Thymus (tissue), 14 donors: ENCODE measurements at places on chromosomes 2 and 18. TPM values are rescaled to one million over a fixed set of nuclear protein-coding genes. Genes with fewer than 3 reads are reported as not detected.

KLHL29 gene
- 1.4 TPM for total RNA-seq

POTEC gene
- not detected for total RNA-seq

CCDC68 gene
- 0.52 TPM for total RNA-seq

EFEMP1 gene
- 4.0 TPM for total RNA-seq

SRD5A2 gene
- total RNA-seq: 0.28 TPM

PPP1R1C gene
- total RNA-seq: 35.9 TPM

TTC27 gene
- total RNA-seq: 17.8 TPM

FIGN gene
- 0.09 TPM for total RNA-seq

DUSP19 gene
- total RNA-seq: 2.8 TPM

GCA gene
- 38.9 TPM for total RNA-seq

STON1 gene
- 1.8 TPM for total RNA-seq

PROKR1 gene
- 0.05 TPM for total RNA-seq

RGPD4 gene
- 0.19 TPM for total RNA-seq

GRCh38 chr18:73153271-73153670 is 285.5 kb upstream of the NETO1 start:
- DNase-seq: no peak
- no peak overlapping the region for H3K4me3 ChIP-seq
- no peaks in the 10 kb centered on the region for H3K36me3 ChIP-seq

DNA sequence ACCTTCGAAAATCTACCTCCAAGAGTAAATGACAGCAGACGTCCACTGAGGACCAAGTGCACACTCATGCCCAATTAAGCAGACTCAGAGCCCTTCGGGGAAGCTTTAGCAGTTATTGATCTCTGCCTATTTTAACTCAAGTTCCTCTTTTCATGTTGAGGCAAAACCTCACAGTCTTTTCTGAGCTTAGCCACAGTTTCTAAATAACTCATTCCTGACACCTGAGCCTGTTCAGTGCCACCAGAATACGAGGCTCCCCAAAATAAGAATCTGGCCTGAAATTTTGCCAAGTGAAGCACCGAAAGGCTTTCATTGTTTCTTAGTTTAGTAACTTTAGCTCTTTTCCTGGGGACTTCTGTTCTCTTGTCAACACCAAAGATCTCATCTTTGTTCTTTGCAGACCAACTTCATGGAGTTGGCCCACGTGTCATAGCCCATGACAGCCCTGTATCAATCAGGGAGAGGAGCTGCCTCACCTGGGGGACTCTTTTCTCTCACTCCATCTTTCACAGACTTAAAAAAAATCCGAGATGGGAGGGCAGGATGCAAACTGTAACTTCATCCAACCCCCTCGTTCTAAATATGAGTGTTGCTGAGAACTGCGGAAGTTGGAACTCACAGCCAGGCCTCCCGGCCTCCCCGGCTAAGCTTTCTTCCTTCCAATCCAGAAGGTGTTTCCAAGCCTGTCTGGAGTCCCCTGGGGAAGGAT is 22.2 kb downstream of the INPP5D start:
- DNase-seq: no peak
- H3K27me3 ChIP-seq: no peaks in the 10 kb centered on the region
- peaks cover 13% of the 10 kb centered on the region for H3K36me3 ChIP-seq
- peaks cover 59% of the 10 kb centered on the region for H3K4me1 ChIP-seq
- no peak overlapping the region for H3K4me3 ChIP-seq

GRCh38 chr2:94956797-94957391 is 68.6 kb upstream of the MAL start:
- no peak overlapping the region for H3K27ac ChIP-seq
- no peaks in the 10 kb centered on the region for H3K27me3 ChIP-seq
- peak; percentile 15 for DNase-seq
- H3K36me3 ChIP-seq: no peaks in the 10 kb centered on the region

- no peaks in the 10 kb centered on the region for H3K27me3 ChIP-seq
- no peak for DNase-seq
- no peaks in the 10 kb centered on the region for H3K36me3 ChIP-seq
- H3K4me1 ChIP-seq: no peaks in the 10 kb centered on the region
- H3K4me3 ChIP-seq: no peak overlapping the region
Observed at GRCh38 chr2:147630585-147630984, 214.2 kb upstream of the ACVR2A start.

- H3K4me1 ChIP-seq: peaks cover 14% of the 10 kb centered on the region
- H3K27me3 ChIP-seq: no peaks in the 10 kb centered on the region
- no peaks in the 10 kb centered on the region for H3K36me3 ChIP-seq
- no peak overlapping the region for H3K4me3 ChIP-seq
Observed at GRCh38 chr18:35415511-35416073, 38.5 kb upstream of the ZNF396 start.

- no peaks in the 10 kb centered on the region for H3K4me1 ChIP-seq
- no peak overlapping the region for H3K4me3 ChIP-seq
- no peaks in the 10 kb centered on the region for H3K36me3 ChIP-seq
- no peaks in the 10 kb centered on the region for H3K27me3 ChIP-seq
- DNase-seq: no peak
Observed at GRCh38 chr18:7303316-7304060, 72.6 kb downstream of the LRRC30 start.

DNA sequence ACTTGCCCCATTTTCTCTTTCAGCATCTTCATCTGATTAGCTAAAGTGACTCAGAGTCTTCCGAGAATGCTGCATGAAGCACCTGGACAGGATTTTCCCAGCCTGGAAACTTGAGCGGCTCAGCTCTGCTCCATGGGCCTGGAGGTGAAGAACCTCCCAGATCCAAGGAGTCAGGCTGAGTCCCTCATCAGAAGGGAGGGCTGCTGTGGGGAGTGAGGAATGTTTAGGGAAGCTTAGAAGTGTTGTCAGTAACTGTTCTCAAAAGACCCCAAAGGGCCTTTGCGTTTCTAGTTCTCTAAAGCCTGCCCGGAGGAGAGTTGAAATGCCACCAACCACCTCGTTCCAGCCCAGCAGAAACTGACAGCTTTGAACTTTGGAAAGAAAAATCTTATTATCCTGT is 157.1 kb downstream of the CLIP4 start:
- H3K27ac ChIP-seq: no peak overlapping the region
- no peaks in the 10 kb centered on the region for H3K4me1 ChIP-seq
- no peak for DNase-seq

DNA sequence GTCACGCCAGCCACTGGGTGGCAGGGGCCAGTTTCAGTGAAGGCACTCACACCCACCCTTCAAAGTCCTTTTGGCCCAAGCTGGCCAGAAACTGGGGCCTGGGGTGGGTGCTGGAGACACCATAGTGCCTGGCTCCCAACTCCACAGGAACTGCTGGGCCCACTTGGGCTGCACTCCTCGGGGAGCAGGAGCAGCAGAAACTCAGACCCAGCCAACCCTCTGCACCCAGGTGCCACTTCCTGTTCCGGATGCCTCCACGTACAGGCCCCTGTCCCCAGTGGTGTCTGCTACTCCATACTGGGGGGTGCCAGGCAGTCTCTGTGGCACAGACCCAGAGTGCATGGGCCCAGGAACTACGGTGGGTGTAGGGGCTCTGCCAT is 42.5 kb upstream of the ZNF519 start:
- H3K4me1 ChIP-seq: no peaks in the 10 kb centered on the region
- no peak for DNase-seq
- no peak overlapping the region for H3K4me3 ChIP-seq
- no peak overlapping the region for H3K27ac ChIP-seq
- H3K27me3 ChIP-seq: no peaks in the 10 kb centered on the region
- H3K36me3 ChIP-seq: no peaks in the 10 kb centered on the region

DNA sequence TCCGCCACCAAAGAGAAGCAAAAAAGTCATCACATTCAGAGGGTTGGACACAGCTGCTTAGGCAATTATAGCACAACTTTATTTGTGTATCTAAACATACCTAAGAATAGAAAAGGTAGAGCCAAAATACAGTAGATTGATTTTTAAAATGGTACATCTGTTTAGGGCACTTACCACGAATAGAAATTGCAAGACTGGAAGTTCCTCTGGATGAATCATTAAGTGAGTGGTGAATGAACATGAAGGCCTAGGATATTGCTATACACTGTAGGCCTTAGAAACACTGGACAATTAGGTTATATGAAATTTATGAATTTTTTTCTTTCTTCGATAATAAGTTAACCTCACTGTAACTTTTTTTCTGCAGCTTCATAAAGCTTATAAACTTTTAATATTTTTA is 687.0 kb downstream of the BCL11A start:
- no peak for DNase-seq
- H3K4me1 ChIP-seq: peaks cover 8% of the 10 kb centered on the region
- no peaks in the 10 kb centered on the region for H3K27me3 ChIP-seq
- no peak overlapping the region for H3K27ac ChIP-seq
- peaks cover 4% of the 10 kb centered on the region for H3K36me3 ChIP-seq

DNA sequence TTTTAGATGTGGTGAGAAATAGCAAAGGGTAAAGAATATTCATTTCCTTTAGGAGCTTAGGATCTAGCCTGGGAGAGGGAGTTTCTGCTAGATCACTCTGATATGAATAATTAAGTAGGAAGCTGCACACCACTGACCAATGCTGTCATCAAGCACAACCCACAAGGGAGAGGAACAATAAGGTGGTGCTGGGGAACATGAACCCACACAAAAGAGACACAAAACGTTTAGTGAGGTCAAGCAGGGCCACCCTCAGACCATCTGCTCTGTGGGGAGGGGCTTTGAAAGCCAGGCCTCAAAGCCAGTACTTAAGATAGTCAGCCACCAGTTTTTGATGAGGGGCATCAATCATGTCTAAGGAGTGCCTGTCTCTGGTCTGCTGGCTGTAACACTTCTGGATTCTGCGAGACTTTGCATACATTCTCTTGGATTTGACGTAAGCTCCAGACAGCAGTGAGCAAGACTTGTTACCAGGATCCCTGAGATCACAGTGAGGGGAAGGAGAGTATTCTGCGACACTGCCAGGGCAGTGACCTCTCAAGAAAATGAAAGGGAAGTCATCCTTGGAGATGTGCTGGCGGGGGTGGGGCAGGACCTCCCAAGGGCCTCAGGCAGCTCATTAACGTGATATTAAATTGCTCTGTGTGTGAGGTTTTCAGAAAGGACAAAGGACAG is 127.0 kb downstream of the CCBE1 start:
- no peak overlapping the region for H3K27ac ChIP-seq
- no peak for DNase-seq
- H3K36me3 ChIP-seq: no peaks in the 10 kb centered on the region

GRCh38 chr2:189940913-189941312 is 121.6 kb downstream of the MSTN start:
- no peak for DNase-seq
- no peak overlapping the region for H3K27ac ChIP-seq
- no peaks in the 10 kb centered on the region for H3K27me3 ChIP-seq
- H3K4me1 ChIP-seq: no peaks in the 10 kb centered on the region

- no peak overlapping the region for H3K4me3 ChIP-seq
- DNase-seq: no peak
Observed at GRCh38 chr2:38060236-38061018, 15.5 kb downstream of the CYP1B1 start.

GRCh38 chr18:50231621-50232020 is 34.7 kb downstream of the CFAP53 start:
- H3K4me1 ChIP-seq: no peaks in the 10 kb centered on the region
- peaks cover 4% of the 10 kb centered on the region for H3K27me3 ChIP-seq
- H3K27ac ChIP-seq: no peak overlapping the region
- H3K36me3 ChIP-seq: no peaks in the 10 kb centered on the region

- no peak overlapping the region for H3K27ac ChIP-seq
- H3K4me3 ChIP-seq: no peak overlapping the region
- H3K27me3 ChIP-seq: no peaks in the 10 kb centered on the region
- no peaks in the 10 kb centered on the region for H3K36me3 ChIP-seq
Observed at GRCh38 chr2:196702641-196703040, 63.1 kb downstream of the CCDC150 start.

DNA sequence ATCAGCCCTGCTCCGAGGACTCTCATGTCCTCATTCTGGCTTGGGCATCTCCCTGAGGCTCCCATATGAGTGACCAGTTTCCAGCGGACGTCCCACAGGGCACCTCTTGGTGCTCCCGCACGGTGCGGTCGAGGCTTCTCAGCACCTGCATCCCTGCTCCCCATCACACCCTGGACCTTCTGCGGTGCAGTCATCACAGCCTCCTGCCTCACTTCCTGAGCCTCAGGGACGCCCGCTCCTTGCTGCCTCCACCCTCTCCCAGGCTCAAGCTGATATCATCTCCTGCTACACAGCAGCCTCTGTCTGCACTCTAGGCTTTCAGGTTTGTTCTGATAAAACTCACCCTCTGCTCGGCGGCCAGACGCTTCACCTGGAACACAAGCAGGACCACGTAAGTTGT is 185.0 kb downstream of the TMEM18 start:
- H3K4me1 ChIP-seq: no peaks in the 10 kb centered on the region
- H3K27ac ChIP-seq: no peak overlapping the region
- no peaks in the 10 kb centered on the region for H3K27me3 ChIP-seq
- no peaks in the 10 kb centered on the region for H3K36me3 ChIP-seq

- no peaks in the 10 kb centered on the region for H3K36me3 ChIP-seq
- DNase-seq: no peak
- no peaks in the 10 kb centered on the region for H3K27me3 ChIP-seq
- H3K27ac ChIP-seq: no peak overlapping the region
Observed at GRCh38 chr18:35236571-35237363, 4.1 kb upstream of the ZNF397 start.

- no peak overlapping the region for H3K27ac ChIP-seq
- H3K27me3 ChIP-seq: no peaks in the 10 kb centered on the region
- no peak overlapping the region for H3K4me3 ChIP-seq
- H3K36me3 ChIP-seq: no peaks in the 10 kb centered on the region
- H3K4me1 ChIP-seq: peaks cover 48% of the 10 kb centered on the region
- no peak for DNase-seq
Observed at GRCh38 chr2:232365621-232366321, 12.8 kb upstream of the ALPP start.

DNA sequence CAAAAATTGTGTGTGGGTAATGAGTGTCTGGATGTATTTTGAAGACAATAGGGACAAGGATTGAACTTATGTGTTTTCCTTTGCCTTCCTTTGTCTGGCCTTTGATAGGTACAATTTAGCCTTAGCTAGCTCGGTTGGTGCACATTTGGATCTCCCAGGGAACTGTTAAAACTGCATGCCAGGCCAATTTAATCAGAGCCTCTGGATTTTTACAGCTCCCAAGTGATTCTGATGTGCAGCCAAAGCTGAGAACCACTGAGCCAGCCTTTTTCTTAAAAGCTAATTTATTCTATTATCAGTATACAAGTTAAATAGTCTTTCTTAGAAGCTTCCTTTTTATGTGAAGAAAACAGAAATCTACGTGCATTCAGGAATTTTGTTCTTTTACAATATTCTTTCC is 25.0 kb downstream of the PLEK start:
- no peak overlapping the region for H3K27ac ChIP-seq
- no peaks in the 10 kb centered on the region for H3K27me3 ChIP-seq
- H3K36me3 ChIP-seq: peaks cover 5% of the 10 kb centered on the region
- peaks cover 22% of the 10 kb centered on the region for H3K4me1 ChIP-seq
- no peak for DNase-seq

- H3K4me3 ChIP-seq: no peak overlapping the region
- peaks cover 36% of the 10 kb centered on the region for H3K36me3 ChIP-seq
- H3K4me1 ChIP-seq: no peaks in the 10 kb centered on the region
- DNase-seq: no peak
- H3K27ac ChIP-seq: peak overlapping the region; percentile 61
- no peaks in the 10 kb centered on the region for H3K27me3 ChIP-seq
Observed at GRCh38 chr2:218257390-218257981, 3.3 kb upstream of the GPBAR1 start.
